ENCODE measurements at places on chromosomes 2 and 18. TPM values are rescaled to one million over a fixed set of nuclear protein-coding genes. Genes with fewer than 3 reads are reported as not detected.

The CRYBA2 gene
- total RNA-seq = not detected

The LGALSL gene
- total RNA-seq = 4.3 TPM

The TNFRSF11A gene
- 4.4 TPM for total RNA-seq

The C1QL2 gene
- not detected for total RNA-seq

The KHK gene
- total RNA-seq = 2.8 TPM

The SLC4A5 gene
- not detected for total RNA-seq

The FAM237A gene
- not detected for total RNA-seq

The SERPINB13 gene
- not detected for total RNA-seq

The IL36RN gene
- not detected for total RNA-seq

The BOLL gene
- not detected for total RNA-seq

The PLGLB2 gene
- 0.65 TPM for total RNA-seq

The MDH1B gene
- total RNA-seq = 0.19 TPM

The KDSR gene
- total RNA-seq = 9.6 TPM

The FBXO41 gene
- 0.19 TPM for total RNA-seq

The LINC00305 gene
- total RNA-seq = not detected

The COA5 gene
- total RNA-seq = 25.9 TPM

The UGT1A10 gene
- total RNA-seq = not detected

The EGR4 gene
- total RNA-seq = not detected

The TPGS2 gene
- 114 TPM for total RNA-seq

The OXER1 gene
- total RNA-seq = not detected

The CGREF1 gene
- total RNA-seq = 2.3 TPM
